ENCODE measurements at places on chromosomes 4 and X.

- DNase-seq = peak; percentile 58
These were observed 169.2 kb downstream of the AFAP1 start for GRCh38 chr4:7770224-7771050.

GRCh38 chr4:35643661-35644060 lies 600.7 kb downstream of the ARAP2 start:
- no peak for DNase-seq

- DNase-seq = no peak
These were observed 512 bp upstream of the ANTXR2 start for GRCh38 chr4:80073473-80074008.

- no peak for DNase-seq
These were observed 116.1 kb downstream of the REELD1 start for GRCh38 chr4:146330392-146330791.

- no peak for DNase-seq
These were observed 958.3 kb upstream of the ADGRL3 start for GRCh38 chr4:60241866-60242265.
